ENCODE measurements at places on chromosomes 3 and 15.

DNA sequence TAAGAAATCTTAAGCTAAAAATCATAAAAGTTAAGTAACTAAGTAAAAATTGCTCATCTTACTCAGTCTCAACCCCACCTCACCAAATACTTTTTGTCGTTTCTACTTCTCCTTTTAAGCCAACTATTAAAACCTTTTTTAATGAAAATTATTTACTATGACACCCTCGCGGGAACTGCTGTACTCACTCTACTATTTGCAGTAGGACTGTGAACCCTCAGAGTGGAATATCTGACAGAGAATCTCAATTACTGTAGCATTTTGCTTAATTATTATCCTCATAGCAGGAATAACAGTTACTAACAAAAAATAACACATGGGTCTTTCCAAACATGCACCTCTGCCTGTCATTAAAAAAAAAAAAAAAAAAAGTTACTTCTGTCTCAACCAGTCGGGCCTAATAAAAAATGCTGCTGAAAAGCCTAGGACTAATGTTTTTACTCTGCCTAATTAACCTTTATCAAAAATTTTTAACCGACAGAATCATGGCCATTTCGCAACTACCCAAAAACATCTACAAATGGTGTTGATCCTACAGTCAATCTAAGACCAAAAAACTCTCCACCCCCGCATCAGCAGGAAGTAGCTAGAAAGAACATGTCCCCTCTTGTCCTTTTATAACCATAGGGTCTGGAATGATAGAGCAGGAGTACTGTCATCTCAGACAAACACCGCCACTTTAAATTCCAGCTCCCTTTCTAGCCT, 10.2 kb downstream of the ALDH1L1 start:
- DNase-seq = no peak

DNA sequence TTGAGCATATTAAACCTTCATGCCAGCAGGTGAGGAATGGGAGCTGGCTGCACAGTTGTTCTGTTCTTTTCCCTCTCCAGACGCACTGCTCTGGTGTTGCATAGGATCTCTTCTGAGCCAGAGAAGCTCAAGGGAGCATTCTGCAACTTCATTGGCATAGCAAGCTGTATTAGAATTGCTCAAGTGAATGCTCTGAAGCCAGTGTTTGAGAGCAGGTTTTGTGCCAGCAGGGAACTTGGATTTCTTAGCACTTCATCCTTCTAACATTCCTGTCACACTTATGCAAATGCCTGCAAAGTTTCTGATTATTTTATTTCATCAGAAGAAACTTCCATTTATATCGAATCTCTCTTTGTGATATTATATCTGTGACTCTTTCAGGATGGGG, 366.6 kb downstream of the AGBL1 start:
- DNase-seq = no peak

- DNase-seq = no peak
These were observed 249.9 kb upstream of the GBE1 start for GRCh38 chr3:82011336-82011735.

GRCh38 chr15:83132861-83133523, 25.5 kb downstream of the TM6SF1 start:
- no peak for DNase-seq

GRCh38 chr3:131699001-131699400, 196.2 kb upstream of the MRPL3 start:
- no peak for DNase-seq

GRCh38 chr15:70628549-70628896, 134.8 kb downstream of the UACA start:
- DNase-seq = no peak

DNA sequence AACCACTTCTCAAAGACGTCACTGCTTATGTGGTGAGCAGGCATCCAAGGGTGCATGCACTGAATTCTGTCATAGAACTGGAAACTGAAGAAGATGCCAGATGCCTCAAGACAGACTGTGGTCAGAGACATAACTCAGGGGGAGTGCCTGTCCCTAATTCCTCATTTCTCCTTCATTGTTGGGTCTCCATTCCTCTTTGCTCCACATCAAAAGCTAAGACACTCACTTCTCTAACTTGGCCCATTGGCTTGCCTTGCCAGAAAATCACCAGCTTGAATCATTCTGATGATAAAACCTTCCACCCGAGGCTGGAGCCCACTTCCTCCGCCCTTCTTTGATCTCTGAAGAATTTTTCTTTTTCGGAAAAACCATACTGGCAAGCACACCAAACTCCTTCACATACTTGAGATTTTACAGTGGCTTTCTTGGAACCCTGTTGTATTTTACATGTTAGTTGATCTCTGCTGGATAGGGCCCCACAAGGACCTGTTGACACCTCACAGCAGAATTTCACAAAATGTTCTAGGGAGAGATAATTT, 69.9 kb downstream of the COL8A1 start:
- no peak for DNase-seq

- DNase-seq = no peak
These were observed 56.1 kb upstream of the KIF23 start for GRCh38 chr15:69357773-69358771.

- DNase-seq = no peak
These were observed 518.9 kb downstream of the NR2F2 start for GRCh38 chr15:96849271-96849900.

DNA sequence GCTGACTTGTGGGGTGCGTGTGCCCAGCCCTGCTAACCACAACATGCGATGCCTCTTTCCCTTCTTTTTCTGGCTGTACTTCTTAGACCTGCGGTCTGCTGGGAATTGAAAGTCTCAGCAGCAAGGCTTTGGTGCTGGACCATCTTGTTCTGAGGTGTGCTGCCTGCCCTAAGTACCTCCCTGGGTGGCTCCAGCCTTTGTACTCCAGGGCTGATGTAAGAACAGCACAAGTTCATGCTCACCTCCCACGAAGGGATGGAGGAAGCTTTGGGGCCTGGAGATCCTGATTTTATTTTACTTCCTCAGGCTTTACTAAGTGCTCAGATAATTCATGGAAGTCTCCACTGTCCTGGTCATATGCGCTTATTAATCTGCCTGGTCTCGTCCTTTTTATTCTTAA, 28.9 kb downstream of the FAM43A start:
- no peak for DNase-seq

DNA sequence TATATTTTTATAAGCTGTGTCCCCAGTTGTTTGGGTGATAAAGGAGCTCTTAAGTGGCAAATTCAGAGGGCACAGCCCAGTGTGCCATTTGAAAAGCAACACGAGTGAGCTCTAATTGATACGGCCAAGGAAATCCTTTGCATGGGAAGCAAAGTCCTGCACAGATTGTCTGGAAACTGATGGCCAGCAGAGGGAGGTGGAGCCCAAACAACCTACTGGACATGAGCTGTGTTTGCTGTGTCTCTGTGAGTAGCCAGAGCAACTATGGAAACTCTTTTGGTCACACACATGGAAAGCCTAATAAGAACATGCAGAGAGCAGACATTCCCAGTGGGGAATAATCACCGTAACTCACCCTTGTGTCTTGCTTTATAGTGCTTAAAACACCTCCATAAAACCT, 24.4 kb downstream of the ONECUT1 start:
- no peak for DNase-seq

- DNase-seq = no peak
These were observed 47.6 kb upstream of the ATP1B3 start for GRCh38 chr3:141828890-141829289.

DNA sequence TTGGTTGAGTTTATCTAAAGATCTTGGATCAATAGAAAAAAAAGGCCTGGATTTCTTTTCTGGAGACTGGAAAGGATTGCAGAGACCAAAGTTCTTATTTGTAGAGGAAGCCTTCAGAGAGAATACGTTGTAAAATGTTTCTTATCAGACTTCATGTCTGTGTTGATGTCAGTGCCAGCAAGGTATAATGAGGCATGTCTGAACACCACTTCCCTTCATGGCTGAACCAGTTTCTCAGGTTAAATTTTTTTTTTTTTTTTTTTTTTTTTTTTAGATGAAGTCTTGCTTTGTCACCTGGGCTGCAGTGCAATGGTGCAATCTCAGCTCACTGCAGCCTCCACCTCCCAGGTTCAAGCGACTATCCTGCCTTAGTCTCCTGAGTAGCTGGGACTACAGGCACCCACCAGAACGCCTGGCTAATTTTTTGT, 17.8 kb upstream of the ZNF774 start:
- no peak for DNase-seq

- no peak for DNase-seq
These were observed 265.6 kb upstream of the DCBLD2 start for GRCh38 chr3:99167071-99167470.

DNA sequence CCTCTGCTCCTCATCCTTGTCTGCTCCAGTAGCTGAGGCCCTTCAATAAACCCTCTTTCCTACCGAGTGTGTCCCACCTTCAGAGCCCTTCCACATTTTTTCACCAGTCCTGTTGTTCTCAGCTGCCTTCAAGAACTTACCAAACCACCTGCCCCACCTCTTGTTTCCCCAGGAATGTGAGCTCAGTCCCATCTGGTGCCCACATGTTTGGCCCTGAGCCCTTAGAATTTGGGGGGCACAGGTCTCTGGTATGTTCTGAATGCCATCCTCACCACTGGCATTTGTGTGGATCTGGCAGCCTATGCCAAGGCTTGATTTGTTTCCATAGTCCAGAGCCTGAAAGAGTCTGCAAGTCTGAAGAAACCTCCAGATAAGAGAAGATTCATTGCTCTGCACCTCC, 315.2 kb upstream of the PPP2R3A start:
- DNase-seq = no peak

DNA sequence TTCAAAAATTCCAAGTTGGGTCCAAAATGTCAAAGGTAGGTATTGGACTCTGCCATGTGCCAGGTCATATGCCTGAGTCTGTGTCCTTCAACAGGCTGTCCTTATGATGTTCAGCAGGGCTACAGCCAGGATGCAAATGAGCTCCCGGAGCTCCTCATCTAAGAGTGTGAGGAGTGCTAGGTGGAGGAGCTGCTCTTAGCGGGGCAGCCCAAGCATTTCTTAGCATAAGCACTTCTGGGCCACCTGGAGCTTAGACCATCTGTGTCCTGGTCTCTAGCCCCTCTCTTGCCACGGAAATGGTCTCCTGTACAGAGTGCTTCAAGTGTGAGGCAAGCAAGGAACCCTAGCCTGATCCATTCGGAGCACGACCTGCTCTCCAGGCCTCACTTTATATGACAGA, 64.6 kb upstream of the PRR23C start:
- DNase-seq = no peak

GRCh38 chr15:94834494-94834893, 603.1 kb downstream of the MCTP2 start:
- no peak for DNase-seq

DNA sequence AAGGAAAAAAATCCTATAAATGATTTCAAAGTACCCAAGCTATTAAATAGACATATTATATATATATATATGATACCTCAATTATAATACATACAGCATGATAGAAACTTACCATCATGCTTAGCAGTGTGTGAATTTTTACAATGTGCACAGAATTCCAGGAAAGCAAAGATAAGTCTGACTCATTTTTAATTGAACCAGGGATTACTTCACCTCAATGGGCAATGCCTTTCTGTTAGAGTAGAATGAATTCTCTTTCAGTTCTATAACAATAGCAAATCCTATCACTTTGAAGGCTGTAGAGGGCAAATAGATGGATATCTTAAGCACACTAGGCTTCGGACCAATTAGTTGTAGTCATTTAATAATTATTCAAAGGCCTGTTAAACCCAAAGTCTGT, 54.8 kb upstream of the P3H2 start:
- DNase-seq = no peak

DNA sequence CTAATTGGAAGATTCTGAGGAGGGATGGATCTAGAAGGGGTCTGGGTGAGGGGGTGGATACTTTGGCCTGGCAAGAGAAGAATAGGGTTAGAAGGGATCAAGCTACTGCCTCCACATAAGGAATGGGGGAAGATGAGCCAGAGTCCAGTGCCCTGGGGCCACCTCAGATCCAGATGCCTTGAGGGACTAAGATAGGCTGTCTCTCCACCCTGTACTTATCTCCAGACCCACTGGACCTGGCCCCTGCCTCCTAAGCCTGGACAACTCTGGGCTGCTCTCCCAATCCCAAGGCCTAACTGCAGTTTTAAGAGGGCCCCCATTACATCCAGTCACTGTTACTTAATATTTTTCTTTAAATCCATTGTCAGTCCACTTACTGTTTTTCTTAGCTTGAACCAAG, 2.0 kb downstream of the DVL3 start:
- no peak for DNase-seq

DNA sequence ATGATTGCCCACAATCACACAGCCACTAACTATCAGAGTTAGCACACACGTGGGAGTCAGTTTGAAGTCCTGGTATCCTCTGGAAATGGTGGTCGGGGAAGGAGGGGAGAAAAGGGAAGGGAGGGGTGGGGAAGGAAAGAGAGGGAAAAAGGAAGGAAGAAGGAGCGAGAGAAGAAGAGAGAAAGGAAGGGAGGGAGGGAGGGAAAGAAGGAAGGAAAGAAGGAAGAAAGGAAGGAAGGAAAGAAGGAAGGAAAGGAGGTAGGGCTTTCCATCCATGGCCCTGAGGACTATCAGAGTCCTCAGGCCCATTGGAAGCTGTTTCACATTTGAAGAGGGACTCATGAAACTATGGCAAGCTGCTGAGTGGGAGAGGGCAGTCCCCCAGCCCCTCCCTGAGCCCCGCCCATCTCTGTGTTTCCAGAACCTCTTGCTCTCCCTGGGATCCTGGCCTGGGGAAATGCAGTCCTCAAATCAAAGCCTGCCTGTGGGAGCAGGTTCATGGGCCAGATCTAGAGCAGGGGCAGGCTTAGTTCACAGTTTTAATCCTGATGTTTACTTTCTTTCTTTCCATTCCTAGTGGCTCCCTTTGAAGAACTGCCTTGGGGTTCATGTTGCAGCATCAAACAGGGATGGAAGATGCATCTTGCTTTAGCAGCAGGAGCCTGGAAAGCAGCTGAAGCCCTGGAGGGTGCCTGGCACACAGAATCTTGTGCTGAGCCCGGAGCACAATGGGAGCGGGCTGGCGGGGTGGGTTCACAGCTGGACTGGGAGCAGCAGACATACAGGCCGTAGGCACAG, 66.1 kb upstream of the GLCE start:
- no peak for DNase-seq

DNA sequence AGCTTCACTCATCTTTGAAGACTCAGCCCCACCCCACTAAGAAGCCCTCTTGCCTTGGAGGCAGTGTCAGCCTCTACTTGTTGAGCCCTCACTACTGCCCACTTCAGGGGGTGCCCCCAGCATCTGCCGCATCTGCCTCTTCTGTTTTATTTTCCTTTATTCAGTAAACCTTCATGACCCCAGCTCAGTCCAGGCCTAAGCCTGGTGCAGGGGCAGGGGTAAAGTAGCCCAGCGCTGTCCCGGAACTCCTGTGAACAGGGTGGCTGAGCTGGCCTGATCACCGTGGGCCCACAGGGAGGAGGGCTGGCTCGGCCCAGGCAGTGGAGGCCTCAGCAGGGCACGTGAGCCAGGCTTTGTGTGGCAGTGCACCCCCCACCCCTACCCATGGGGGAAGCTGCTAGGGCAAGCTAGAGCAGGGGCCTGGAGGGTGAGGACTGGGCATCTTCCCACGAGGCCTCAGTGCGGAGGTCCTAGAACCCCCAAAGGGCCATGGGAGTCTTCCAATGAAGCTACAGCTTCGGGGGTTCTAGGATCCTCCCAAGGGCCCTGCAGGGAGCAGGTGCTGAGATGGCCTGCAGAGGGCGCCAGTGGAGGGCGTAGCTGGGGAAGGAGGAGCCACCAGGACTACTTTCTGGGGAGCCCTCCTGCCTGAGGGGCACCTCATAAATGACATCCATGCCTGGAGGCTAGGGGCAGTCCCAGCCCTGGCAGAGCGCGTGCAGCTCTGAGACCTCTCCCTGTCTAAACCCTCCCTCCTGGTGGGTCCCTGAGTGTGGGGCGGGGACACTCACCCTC, 36.0 kb downstream of the TSPAN3 start:
- DNase-seq = no peak

GRCh38 chr3:47715928-47716327, 65.8 kb downstream of the SMARCC1 start:
- no peak for DNase-seq
